Left hindlimb (tissue), 1 donor: ENCODE measurements at places on chromosomes 5 and 9.

- no peak for DNase-seq
Measured at GRCh38 chr5:7589800-7590199, 193.9 kb downstream of the ADCY2 start.

GRCh38 chr9:99822109-99822805 lies 572 bp downstream of the NR4A3 start:
- peak; percentile 73 for DNase-seq

DNA sequence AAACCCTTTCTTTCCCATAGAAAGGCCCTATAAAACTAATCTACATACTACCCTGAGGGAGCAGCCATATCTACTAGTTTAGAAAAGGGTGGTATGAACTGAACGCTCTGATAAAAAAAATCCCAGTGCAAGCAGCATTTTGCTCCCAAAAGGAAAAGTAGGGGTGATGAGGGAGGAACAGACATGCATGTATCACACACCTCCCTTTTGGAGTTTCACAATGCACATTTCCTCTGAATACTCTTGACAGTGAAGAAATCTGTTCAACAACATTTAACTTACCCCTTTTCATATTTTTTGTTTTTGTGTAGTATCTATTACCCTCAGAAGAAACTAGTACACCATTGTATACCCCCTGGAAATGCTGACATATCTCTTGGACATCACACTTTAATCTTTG lies 411.4 kb downstream of the MAT2B start:
- DNase-seq, result no peak

DNA sequence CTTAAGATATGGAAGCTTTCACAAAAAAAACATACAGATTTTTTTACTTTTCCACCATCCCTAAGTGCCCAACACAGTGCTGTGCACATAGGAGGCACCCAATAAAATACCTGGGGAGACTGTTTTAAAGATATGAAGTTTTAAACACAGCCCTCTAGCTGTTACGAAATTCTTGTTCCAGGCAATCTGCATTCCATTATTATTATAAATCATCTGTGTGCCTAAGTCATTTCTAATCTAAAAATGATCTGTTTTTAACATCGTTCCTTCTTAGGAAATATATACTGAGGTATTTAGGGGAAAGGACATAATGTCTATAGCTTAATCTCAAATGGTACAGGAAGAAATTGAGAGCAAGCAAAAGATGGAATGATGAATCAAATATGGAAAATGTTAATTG lies 32.7 kb upstream of the ISCA1 start:
- DNase-seq, result no peak
